OCI-LY7 (cell line): ENCODE measurements at places on chromosomes 6 and 20.

- DNase-seq: peak; percentile 66
Measured at GRCh38 chr6:14865531-14866100, 380.3 kb upstream of the JARID2 start.

GRCh38 chr20:23652371-23652770 lies 14.6 kb upstream of the CST3 start:
- no peak for DNase-seq

DNA sequence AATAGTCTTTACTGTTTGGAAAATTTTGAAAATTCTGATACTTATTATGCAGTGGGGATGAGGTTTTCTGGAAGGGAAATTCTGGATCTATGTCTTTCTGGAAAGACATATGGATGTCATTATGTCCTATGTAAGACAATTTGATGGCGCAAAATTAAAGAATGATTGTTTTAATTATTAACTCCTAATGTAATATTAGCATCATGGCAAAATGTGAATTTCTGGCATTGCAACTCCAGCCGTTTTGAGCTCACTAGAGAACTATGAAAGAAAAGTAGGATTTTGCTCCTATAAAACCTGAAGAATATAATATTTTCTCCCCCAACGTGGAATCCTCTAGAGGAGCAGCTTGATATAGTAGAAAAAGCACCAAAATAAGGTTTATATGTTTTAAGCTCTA lies 243.2 kb downstream of the RFPL4B start:
- DNase-seq: no peak

DNA sequence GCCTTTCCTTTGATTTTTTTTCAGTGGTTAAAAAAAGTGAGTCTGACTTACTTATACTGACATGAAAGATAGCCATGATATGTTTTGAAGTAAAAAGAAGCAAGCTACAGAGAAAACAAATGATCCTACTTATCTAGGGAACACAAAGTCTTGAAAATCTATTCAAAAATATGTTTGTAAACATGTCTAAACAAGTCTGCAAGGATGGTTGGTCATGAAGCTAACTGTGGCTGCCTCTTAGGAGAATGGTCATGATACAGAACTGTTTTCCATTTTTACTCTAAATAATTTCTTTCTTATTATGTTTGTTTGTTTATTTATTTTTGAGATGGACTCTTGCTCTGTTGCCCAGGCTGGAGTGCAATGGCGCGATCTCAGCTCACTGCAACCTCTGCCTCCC lies 21.5 kb downstream of the FERMT1 start:
- no peak for DNase-seq

GRCh38 chr20:57249073-57249472 lies 17.4 kb downstream of the BMP7 start:
- DNase-seq: no peak

GRCh38 chr6:57021086-57021720 lies 25.3 kb upstream of the KIAA1586 start:
- DNase-seq: peak; percentile 67

DNA sequence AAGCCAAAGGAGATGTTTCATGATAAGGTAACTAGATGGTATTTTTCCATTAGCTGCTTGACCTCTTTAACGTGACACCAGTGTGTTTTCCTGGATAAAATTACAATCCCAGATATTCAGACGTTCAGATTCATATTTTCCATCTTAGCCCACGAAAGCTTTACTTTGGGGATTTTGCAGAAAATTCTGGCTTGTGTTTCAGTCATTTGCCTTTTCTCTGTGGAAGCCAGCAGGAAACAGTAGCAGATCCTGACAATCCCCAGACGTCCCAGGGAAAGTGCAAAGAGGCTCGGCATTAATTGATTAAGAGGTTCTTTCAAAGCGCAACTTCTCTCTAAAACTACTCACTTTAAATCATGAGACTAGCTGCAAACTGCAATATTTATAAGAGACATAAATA lies 243.6 kb downstream of the UST start:
- no peak for DNase-seq

DNA sequence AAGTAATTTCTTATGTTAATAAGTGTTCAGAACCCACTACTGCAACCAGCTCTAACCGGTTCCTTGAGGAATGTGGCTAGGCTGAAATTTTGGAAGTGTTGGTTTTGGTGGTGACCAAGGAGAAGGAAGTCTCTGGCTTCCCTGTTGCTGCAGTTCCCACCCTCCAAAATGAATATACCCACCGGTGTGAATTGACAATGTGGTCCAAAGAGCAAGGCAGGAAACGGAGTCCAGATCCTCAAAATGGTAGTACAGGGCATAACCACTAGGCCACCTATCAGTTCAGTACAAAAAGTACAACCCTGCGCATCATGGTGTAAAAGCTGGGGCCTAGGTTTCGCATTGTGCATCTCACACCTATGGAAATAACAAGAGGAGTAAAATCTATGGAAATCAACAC lies 2.8 kb downstream of the ADNP start:
- no peak for DNase-seq

DNA sequence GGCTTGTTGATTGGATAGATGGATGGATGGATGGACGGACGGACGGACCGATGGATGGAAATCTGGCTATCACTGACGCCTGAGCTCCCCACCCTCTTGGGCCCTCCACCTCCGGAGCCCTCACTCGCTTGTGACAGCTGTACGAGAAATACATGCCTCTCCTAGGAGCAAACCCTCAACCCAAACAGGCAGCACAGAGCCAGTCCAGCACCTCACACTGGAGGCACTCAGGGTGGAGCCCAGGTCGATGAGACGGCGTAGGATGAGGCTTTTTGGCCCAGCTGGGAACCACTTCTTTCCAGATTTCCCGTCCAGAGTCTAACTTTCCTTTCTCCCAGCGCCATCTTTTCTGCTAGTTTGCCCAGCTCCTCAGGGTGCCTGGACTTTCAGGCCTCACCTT lies 2.7 kb upstream of the LY6G5C start:
- DNase-seq: no peak

DNA sequence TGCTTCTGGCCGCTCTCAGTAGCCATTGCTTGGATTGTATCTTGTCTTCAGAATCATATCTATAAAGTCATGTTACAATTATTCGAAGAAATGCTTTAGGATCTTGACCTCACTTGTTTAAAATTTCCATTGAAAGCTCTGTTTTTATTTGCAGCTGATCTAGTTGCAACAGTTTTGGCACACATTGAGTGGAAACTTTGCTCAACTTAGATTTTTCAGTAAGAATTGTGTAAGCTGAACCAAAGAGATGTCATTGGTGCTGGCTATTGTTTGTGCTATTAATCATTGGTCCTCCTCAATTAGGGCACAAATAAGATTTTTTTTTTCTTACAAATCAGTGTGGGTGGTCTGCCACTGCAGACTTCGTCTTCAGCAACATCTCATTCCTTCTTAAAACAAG lies 649.2 kb downstream of the MMUT start:
- DNase-seq: no peak

GRCh38 chr20:51876313-51876940 lies 74.1 kb upstream of the SALL4 start:
- DNase-seq: no peak

DNA sequence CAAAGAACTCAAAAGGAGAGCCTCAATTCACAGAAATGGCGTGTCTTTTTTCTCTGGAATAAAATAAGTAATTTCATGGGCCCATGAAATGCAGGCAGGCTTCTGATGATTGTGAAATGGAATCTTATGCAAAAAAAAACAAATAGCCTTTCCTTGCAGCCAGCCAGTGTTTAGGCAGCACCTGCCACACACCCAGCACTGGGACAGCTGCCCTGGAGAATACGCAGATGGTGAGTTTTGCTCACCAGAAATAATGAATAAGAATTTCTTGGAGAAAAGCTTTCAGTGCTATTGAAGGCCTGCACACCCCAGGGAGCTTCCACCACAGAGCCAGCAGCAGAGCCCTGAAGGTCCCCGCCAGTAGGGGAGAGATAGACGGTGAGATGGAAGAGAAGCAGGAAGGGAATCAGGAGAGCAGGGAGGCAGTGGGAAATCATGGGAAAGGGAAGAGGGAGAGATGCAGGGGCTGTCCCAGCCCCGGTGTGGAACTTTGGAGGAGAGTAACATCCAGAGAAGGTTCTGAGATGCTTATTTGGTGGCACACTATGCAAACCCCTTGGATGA lies 54.9 kb downstream of the PXDC1 start:
- DNase-seq: no peak

- no peak for DNase-seq
Measured at GRCh38 chr6:152879681-152880080, 103.2 kb downstream of the FBXO5 start.

- DNase-seq: no peak
Measured at GRCh38 chr6:74742793-74743508, 462.9 kb downstream of the COL12A1 start.

GRCh38 chr6:30676660-30677285 lies 4.0 kb upstream of the DHX16 start:
- no peak for DNase-seq

GRCh38 chr6:159077123-159077522 lies 32.3 kb upstream of the TAGAP start:
- DNase-seq: no peak

DNA sequence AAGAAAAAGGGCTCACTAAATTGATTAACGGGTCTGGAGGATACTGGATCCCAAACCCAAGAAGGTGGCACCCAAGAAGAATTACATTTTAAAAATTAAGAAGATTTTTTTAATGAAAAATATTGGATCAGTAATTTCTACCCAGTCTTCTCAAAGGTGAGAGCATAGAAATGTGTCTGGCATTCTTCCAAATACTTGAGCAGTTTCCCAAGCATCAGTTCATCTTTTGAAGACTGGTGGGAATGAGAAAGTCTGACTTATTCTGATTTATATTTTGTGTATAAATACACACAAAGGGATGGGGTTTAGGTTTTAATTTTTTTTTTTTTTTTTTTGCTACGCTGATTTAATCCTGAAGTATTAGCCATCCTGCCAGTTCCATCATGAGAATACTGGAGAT lies 3.3 kb downstream of the MGME1 start:
- no peak for DNase-seq

- DNase-seq: no peak
Measured at GRCh38 chr6:31634969-31635575, 14.6 kb downstream of the PRRC2A start.

GRCh38 chr6:109867009-109867969 lies 110.8 kb upstream of the GPR6 start:
- DNase-seq: no peak

GRCh38 chr20:59074456-59074855 lies 31.9 kb upstream of the PRELID3B start:
- no peak for DNase-seq

DNA sequence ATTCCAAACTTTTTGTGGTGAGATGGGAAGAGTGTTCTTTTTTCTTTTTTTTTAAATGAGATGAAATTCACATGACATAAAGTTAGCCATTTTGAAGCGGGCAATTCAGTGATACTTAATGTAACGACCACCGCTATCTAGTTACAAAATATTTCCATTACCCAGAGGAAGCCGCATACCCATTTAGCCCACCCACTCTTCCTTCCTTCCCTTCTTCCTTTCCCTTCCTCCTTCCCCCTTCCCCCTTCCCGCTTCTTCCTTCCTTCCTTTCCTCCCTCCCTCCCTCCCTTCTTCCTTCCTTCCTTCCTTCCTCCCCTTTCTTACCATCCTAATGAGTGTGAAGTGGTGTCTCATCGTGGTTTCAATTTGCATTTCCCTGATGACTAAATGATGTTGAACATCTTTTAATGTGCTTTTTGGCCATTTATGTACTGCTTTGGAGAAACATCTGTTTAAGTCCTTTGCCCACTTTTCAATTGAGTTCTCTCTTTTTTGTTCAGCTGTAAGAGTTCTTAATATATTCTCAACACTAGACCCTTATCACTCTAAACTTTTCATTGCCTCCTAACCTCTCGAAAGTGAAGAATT lies 371.1 kb downstream of the FARS2 start:
- no peak for DNase-seq

- DNase-seq: no peak
Measured at GRCh38 chr6:52352239-52353018, 9.5 kb upstream of the PAQR8 start.

DNA sequence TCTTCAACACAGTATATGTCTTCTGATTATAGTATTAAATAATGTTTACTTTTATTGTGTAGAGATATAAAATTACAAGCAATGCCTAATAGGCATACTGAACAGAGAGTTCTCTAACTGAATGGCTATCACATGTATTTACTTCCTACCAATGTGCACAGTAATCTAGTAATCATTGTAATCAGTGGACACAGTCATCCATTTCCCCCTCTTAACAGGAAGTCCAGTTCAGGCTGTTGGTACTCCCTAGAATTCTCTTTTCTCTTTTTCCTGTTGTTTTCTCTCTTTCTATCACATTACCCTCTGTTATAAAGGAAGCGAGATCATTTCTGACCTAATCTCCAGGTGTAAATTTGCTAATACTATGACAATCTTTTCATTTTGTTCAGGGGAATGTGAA lies 172.5 kb downstream of the HTR1B start:
- no peak for DNase-seq

DNA sequence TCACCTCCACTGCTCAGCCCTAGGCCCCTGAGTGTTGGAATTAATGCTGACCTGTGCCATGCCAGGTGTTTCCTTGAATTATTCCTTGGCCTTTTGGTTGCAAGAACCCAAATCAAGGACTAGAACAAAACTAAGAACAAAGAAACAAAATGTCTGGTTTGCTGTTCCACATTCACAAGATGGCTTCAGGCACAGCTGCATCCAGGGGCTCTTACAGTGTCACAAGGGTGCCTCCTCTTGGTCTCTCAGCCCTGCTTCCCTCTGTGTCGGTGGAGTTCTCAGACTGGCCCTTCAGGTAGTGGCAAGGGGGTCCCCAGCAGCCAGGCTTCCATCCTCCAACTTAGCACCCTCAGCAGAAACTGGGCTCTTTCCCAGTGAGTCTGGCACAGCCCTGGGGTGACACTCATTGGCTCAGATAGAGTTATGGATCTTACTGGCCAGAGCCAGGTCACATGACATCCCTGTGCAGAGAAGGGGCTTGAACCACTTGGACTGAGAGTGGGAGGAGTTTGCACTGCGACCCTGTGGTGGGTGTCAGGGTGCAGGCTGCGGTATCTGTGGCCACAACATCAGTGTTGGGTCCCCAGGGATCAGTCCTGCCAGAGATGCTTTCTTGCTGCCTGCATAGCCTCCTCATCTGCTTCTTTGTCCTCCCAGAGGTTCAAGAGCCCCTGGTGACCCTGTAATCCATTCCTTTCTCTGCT lies 427.7 kb upstream of the SULF2 start:
- no peak for DNase-seq

DNA sequence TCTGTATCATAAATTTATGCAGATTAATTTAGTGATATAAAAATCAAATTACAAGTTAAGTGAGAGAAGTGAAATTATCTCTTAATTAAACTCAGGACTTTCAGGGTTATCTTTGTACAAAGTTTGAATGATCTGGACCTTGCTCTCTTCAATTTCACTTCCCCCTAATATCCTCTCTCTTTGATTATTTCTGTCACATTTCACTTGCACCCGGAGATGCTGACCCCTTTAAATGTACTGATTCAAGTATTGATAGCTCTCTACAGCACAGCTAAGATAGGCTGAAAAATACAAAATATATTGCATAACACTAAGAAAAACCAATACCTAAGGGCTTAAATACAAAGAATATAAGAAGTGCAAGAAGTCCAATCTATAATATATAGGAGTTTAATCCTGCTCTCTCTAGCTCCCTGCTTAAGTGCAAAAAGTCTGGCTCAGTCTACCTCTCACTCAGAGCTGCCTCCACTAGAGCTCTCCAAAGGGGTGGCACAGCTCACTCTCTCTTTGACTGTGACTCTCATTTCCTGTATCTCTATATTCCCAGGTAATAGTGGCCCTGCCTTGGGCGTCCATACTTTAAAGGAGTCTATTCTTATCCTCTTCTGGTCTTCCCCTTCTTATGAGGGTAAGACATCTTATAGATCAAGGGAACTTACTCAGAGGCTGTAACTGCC lies 588.4 kb downstream of the RFPL4B start:
- no peak for DNase-seq

GRCh38 chr6:150183105-150183504 lies 40.3 kb downstream of the PPP1R14C start:
- DNase-seq: peak; percentile 39
